ENCODE measurements at places on chromosomes 11 and 22. TPM values are rescaled to one million over a fixed set of nuclear protein-coding genes. Genes with fewer than 3 reads are reported as not detected.
A peak's percentile ranks its signal among the peaks of the same experiment; 100 is the strongest.

DNA sequence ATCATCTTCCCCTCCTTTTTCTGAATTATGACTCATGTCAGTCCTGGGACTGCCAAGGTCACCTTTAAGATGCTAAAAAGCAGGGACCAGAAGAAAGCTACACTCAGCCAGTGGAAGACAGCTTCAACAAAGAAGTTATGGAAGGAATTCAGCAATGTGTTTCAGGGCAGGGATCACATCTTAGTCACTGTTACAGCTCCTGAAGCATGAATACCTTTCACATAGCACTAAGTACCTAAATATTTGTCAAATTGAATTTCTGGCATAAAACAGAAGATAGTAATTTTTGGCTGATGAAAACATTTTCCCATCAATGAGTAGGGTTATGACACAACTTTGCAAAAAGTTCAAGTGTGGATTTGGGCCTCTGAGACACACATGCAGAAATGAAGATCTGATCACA lies 5.2 kb downstream of the DDB1 start:
- no peaks in the 10 kb centered on the region for H3K27me3 ChIP-seq
- peak overlapping the region; percentile 55 for H3K27ac ChIP-seq
- peaks cover 46% of the 10 kb centered on the region for H3K4me1 ChIP-seq
- peak; percentile 76 for DNase-seq

- peaks cover 5% of the 10 kb centered on the region for H3K4me1 ChIP-seq
- H3K4me3 ChIP-seq: no peak overlapping the region
- H3K27ac ChIP-seq: no peak overlapping the region
- no peaks in the 10 kb centered on the region for H3K36me3 ChIP-seq
- H3K27me3 ChIP-seq: no peaks in the 10 kb centered on the region
Measured at GRCh38 chr22:38846412-38846811, 2.6 kb upstream of the NPTXR start.

Gene RNF121
- total RNA-seq: 27.4 TPM

- no peak overlapping the region for H3K27ac ChIP-seq
- DNase-seq: no peak
- H3K4me1 ChIP-seq: 0 out of 2 replicates have a peak, but pooled peaks cover 4% of the 10 kb centered on the region
- no peaks in the 10 kb centered on the region for H3K27me3 ChIP-seq
- peaks cover 20% of the 10 kb centered on the region for H3K36me3 ChIP-seq
- H3K4me3 ChIP-seq: no peak overlapping the region
Measured at GRCh38 chr22:31448382-31448781, 41.3 kb downstream of the EIF4ENIF1 start.

Gene CCDC86
- total RNA-seq: 10.7 TPM

- H3K27me3 ChIP-seq: no peaks in the 10 kb centered on the region
- H3K36me3 ChIP-seq: no peaks in the 10 kb centered on the region
- H3K4me3 ChIP-seq: no peak overlapping the region
- DNase-seq: no peak
- no peaks in the 10 kb centered on the region for H3K4me1 ChIP-seq
- H3K27ac ChIP-seq: no peak overlapping the region
Measured at GRCh38 chr11:85495918-85496317, 131.2 kb downstream of the DLG2 start.

DNA sequence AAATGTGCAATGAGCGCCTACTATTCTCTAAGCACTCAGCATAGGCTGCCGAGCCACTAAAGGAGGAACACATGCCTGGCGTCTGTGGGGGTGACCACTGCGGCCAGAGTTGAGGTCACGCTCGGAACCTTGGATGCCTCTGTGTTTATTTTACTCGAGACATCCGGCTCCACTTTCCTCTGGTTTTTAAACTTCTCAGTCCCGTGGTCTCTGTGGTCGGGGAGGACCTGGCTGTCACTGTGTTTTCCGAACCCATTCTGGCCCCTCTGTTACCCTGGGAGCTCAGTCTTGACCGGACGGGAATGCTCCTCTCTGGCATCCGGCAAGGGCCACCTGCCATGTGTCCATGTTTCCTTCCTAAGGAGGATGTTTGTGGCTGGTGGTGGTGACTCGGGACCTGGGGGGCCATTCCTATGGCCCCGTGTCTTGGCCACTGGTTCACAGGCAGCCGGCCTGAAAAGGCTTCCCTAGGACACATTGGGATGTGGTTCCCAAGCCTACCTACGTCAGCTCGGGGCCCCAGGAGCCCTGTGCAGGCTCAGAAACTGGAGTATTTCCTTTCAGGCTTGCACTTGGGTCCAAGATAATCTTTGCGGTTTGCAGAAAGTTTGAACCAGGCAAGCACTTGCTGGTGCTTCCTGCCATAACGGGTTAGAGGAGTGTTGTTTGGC lies 46.7 kb upstream of the PARVG start:
- H3K27me3 ChIP-seq: no peaks in the 10 kb centered on the region
- no peak overlapping the region for H3K27ac ChIP-seq
- H3K36me3 ChIP-seq: peaks cover 36% of the 10 kb centered on the region
- peaks cover 4% of the 10 kb centered on the region for H3K4me1 ChIP-seq
- no peak overlapping the region for H3K4me3 ChIP-seq

DNA sequence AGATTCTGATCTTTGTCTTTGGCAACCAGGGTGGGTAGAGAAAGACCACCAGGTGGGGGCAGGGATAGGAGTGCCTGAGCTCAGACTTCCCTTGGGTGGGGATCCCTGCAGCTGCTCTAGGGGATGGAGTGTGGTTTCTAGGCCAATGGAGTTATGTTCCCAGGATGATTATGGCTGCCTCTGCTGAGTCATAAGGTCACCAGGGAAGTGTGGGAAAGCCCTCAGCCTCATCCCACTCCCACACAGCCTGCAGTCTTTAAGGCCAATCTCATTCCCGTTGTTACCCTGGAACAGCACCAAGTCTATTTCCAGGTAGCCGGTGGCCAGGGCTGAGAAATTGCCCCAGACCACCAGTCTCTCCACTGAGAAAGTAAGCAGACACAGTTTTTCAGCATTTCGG lies 2269.3 kb upstream of the RAG2 start:
- H3K4me1 ChIP-seq: no peaks in the 10 kb centered on the region
- H3K27me3 ChIP-seq: no peaks in the 10 kb centered on the region
- H3K36me3 ChIP-seq: no peaks in the 10 kb centered on the region
- no peak overlapping the region for H3K27ac ChIP-seq

GRCh38 chr11:126176853-126177470 lies 34.5 kb downstream of the RPUSD4 start:
- H3K36me3 ChIP-seq: no peaks in the 10 kb centered on the region
- no peak overlapping the region for H3K4me3 ChIP-seq
- no peak overlapping the region for H3K27ac ChIP-seq
- no peak for DNase-seq
- no peaks in the 10 kb centered on the region for H3K27me3 ChIP-seq

DNA sequence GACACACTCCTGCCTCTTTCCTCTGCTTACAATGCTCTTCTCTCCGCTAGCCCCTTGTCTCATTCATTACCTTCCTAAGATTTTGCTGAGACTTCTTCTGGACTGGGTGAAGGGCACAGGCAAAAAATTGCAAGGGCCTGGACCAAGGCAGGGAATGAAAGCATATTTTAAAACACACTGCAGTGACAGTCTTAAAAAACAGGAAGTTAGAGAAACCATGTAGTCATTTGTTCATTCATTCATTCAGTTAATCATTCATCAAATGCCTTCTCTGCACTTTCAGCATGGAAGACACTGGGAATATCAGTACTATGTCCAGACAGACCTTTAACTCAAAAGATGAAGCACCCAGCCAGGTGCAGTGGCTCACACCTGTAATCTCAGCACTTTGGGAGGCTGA lies 44.9 kb upstream of the SWAP70 start:
- H3K4me1 ChIP-seq: peaks cover 38% of the 10 kb centered on the region
- no peaks in the 10 kb centered on the region for H3K27me3 ChIP-seq
- no peaks in the 10 kb centered on the region for H3K36me3 ChIP-seq
- no peak overlapping the region for H3K27ac ChIP-seq

GRCh38 chr11:113377681-113378412 lies 9.7 kb upstream of the ANKK1 start:
- H3K4me1 ChIP-seq: peaks cover 26% of the 10 kb centered on the region
- no peaks in the 10 kb centered on the region for H3K27me3 ChIP-seq

DNA sequence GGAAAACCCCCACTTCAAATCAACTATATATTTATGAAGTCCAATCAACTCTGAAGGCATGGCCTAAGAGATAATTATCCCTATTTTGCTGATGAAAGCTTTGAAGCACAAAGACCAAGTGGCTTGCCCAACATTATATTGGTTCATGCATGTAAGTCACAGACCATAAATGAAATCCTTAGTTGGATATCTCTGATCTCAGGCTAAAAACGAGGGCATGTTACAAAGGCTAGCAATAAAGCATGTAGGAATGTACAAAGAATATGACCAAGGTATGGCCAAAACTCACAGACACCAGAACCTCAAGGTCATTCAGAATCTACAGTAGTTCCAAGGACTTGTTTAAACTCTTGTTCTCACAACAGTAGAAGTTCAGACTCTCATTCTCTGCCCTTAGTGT lies 100.2 kb upstream of the SESN3 start:
- no peak overlapping the region for H3K4me3 ChIP-seq
- H3K36me3 ChIP-seq: no peaks in the 10 kb centered on the region
- no peak for DNase-seq
- no peaks in the 10 kb centered on the region for H3K27me3 ChIP-seq
- no peaks in the 10 kb centered on the region for H3K4me1 ChIP-seq

DNA sequence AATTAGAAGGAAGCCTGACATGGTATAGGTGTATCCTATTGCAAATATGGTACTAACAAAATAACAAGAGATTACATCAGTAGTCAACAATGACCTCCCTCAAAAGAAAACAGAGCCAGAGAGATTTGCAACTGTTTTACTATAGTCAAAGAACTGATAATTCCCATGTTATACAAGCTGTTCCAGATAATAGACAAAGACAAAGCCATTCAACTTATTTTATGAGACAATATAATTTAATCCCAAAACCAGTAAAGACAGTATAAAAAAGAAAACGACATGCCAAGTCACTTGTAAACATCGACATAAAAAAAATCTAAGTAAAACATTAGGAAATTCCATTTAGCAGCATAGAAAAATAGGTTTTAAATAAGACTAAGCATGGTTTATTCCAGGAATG lies 65.2 kb downstream of the PIWIL4 start:
- H3K27ac ChIP-seq: no peak overlapping the region
- H3K4me3 ChIP-seq: no peak overlapping the region
- H3K36me3 ChIP-seq: no peaks in the 10 kb centered on the region
- no peaks in the 10 kb centered on the region for H3K4me1 ChIP-seq

DNA sequence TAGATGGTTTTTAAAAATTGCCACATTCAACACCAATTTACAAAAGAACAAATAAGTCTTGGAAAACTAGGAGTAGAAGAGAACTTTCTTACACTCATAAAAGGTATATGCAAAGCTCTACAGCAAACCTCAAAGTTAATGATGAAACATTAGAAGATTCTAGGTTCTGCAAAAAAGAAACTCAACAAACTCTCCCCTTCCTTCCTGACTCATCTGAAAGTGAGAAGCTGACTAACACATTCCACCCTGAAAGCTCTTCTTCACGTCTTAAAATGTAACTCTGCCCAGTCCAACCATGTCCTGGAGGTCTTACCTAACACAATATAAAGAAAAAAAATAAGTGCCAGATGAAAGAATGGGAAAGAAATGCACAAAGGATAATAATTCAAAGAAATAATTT lies 218.9 kb upstream of the ISX start:
- H3K27ac ChIP-seq: no peak overlapping the region
- H3K4me3 ChIP-seq: no peak overlapping the region
- no peaks in the 10 kb centered on the region for H3K27me3 ChIP-seq

GRCh38 chr22:27662359-27663301 lies 138.9 kb downstream of the MN1 start:
- no peak overlapping the region for H3K4me3 ChIP-seq
- no peaks in the 10 kb centered on the region for H3K4me1 ChIP-seq
- H3K27me3 ChIP-seq: no peaks in the 10 kb centered on the region
- DNase-seq: no peak
- H3K27ac ChIP-seq: no peak overlapping the region
- no peaks in the 10 kb centered on the region for H3K36me3 ChIP-seq

DNA sequence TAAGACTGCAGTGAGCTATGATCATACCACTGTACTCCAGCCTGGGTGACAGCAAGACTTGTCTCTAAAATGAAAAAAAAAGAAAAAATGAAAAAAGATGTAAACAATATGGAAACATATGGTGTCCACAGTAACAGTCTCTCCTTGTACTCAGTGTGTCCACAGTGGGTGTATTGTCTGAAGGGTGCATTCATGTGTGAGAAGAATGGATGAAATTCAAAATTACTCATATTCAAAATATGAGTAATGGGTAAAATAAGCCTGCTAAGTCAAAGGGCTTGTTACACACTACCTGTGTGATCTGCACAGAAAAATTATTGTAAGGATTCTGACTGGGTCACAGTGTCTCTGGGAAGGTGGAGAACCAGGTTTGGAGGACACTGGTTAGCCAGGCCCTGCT lies 26.9 kb downstream of the PPFIA1 start:
- peaks cover 6% of the 10 kb centered on the region for H3K4me1 ChIP-seq
- DNase-seq: peak; percentile 27
- H3K4me3 ChIP-seq: no peak overlapping the region
- H3K27me3 ChIP-seq: no peaks in the 10 kb centered on the region

DNA sequence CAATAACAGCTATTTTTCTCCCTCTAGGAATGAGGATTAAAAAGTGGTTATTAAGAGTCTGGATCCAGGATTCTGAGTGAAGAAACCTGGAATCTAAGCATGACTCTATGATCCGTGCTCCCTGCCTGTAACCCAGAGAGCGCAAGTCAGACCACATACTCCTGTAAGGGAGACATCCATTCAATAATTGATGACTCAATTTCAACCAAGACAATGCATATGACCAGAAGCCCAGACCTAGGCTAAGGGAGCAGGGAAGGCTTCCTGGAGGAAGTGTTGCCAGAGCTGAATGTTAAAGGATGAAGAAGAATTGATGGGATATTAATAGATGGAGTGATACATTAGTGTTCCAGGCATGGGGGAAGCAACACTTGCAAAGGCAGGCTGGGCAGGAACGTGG lies 13.8 kb upstream of the PAMR1 start:
- DNase-seq: peak; percentile 56
- no peak overlapping the region for H3K4me3 ChIP-seq
- no peaks in the 10 kb centered on the region for H3K36me3 ChIP-seq
- H3K27ac ChIP-seq: peak overlapping the region; percentile 89
- H3K4me1 ChIP-seq: peaks cover 41% of the 10 kb centered on the region

Gene APOBEC3F
- total RNA-seq: 0.51 TPM

Gene BRSK2
- 0.11 TPM for total RNA-seq

- no peaks in the 10 kb centered on the region for H3K36me3 ChIP-seq
- no peaks in the 10 kb centered on the region for H3K4me1 ChIP-seq
- no peak overlapping the region for H3K4me3 ChIP-seq
- DNase-seq: peak; percentile 46
- H3K27ac ChIP-seq: no peak overlapping the region
- peaks cover 54% of the 10 kb centered on the region for H3K27me3 ChIP-seq
Measured at GRCh38 chr22:22201185-22201929, 43.2 kb upstream of the VPREB1 start.

GRCh38 chr11:2271077-2271326 lies 614 bp upstream of the ASCL2 start:
- H3K4me3 ChIP-seq: no peak overlapping the region
- no peak for DNase-seq
- H3K27ac ChIP-seq: no peak overlapping the region

DNA sequence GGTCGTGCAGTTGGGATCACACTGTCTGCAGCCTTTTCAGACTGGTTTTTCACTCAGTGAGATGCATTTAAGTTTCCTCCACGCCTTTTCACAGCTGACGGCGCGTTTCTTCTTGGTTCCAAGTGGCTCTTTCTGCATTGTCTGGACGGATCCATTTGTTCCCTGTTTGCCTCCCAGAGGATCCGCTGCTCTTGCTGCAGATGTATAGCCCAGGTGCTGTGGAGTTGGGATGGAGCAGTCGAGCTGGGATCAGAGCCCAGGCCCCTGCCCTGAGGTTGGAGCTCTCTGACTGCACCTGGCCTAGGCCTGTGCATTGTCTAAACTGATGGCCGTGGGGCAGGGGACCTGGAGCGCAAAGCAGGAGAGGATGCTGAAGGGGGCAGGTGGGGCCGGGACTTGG lies 51.6 kb downstream of the PARVB start:
- no peaks in the 10 kb centered on the region for H3K4me1 ChIP-seq
- H3K4me3 ChIP-seq: no peak overlapping the region
- H3K27me3 ChIP-seq: no peaks in the 10 kb centered on the region
- H3K36me3 ChIP-seq: no peaks in the 10 kb centered on the region
- no peak for DNase-seq
- H3K27ac ChIP-seq: no peak overlapping the region

Gene HTR3A
- not detected for total RNA-seq
